Neural cell (in vitro differentiated cells): ENCODE measurements at places on chromosomes 6 and 20. TPM values are rescaled to one million over a fixed set of nuclear protein-coding genes. Genes with fewer than 3 reads are reported as not detected.

SSTR4 gene
- not detected in 2 replicates for polyA plus RNA-seq

GHRH gene
- polyA plus RNA-seq = not detected in 2 replicates

HDGFL1 gene
- not detected in 2 replicates for polyA plus RNA-seq

IP6K3 gene
- not detected in 2 replicates for polyA plus RNA-seq

GABBR1 gene
- polyA plus RNA-seq = 108 and 120 TPM in 2 replicates
